ENCODE measurements at places on chromosomes 3 and 15.
A peak's percentile ranks its signal among the peaks of the same experiment; 100 is the strongest.

DNA sequence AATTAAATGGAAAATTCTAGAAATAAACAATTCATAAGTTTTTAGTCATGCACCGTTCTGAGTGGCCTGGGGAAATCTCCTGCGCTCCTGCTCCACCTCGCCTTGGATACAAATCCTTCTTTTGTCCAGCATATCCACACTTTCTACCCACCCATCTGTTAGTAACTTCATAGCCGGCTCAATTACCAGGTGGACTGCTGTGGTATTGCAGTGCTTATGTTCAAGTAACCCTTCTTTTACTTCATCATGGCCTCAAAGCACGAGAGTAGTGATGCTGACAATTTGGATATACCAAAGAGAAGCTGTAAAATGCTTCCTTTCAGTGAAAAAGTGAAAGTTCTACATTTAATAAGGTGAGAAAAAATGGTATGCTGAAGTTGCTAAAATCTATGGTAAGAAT lies 142.3 kb upstream of the CHL1 start:
- DNase-seq: no peak

- DNase-seq: peak; percentile 45
Observed at GRCh38 chr3:171789759-171790505, 20.4 kb downstream of the PLD1 start.

GRCh38 chr15:33326908-33327307 lies 16.1 kb downstream of the RYR3 start:
- no peak for DNase-seq

DNA sequence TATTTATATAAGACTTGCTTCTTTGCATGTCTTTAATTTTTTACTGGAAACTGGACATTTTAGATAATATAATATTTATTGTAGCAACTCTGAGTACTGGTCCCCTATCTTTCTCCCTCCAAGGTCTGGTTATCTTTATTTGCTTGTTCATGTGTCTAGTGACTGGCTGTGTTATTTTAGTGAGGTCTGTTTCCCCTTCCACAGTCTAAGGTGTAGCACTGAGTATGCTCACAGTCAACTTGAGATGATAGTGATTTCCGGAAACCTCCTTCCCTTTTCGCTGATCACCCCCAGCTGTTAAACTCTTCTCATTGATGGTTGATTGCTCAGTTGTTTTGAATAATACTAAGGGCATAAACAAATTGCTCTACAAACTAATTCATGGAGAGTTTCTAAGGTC lies 37.0 kb downstream of the PCNP start:
- no peak for DNase-seq

GRCh38 chr3:186825294-186825821 lies 17.2 kb upstream of the ADIPOQ start:
- peak; percentile 23 for DNase-seq

DNA sequence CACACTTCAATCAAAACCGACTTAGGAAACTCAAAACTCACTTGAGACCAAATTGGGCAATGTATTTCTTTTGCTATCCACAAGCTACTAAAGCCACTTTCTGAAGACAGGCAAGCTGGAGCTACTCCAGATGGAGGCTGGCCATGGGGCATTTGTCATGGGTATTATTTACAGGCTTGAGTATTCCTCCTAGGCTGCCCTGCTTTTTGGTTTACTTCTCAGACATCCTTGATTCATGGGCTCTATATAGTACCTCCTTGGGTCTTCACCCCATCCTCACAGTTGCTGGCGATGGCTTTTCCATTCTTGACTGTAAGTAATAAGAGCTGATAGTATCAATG lies 18.6 kb upstream of the SYNM start:
- peak; percentile 80 for DNase-seq

DNA sequence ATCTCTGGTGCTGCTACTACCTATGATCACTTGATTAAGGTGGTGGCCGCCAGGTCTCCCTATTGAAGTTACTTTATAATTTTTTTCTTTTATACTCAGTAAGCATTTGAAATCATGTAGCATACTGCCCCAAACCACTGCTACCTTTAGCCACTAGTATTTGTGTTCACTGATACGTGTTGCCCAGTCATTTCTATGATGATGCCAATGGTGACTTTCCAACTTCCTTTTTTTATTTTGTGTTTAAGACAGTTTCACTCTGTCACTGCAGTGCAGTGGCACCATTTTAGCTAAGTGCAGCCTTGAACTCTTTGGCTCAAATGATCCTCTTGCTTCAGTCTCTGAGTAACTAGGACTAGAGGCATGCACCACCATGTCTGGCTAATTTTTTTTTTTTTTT lies 598.2 kb downstream of the NAALADL2 start:
- no peak for DNase-seq

GRCh38 chr3:149271669-149272068 lies 50.0 kb upstream of the CP start:
- DNase-seq: no peak

DNA sequence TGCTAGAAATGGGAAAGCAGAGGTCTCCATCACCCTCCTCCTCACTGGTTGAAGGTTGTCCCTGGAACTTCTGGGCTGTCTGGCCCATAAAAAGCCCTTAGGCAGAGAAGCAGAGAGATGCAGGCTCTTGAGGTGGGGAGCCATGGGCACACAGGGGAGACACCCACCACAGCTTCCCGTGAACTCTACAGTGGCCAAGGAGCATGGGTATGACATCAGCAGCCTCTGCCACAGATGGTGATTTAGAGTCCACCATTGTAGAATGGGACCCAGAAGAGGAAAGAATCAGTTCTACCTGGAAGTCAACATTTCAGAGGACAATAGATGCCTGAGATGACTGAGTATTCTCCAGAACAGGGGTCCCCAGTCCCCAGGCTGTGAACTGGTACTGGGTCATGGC lies 105.6 kb upstream of the LRRN1 start:
- no peak for DNase-seq

GRCh38 chr3:46715507-46716175 lies 2.0 kb downstream of the PRSS50 start:
- no peak for DNase-seq

DNA sequence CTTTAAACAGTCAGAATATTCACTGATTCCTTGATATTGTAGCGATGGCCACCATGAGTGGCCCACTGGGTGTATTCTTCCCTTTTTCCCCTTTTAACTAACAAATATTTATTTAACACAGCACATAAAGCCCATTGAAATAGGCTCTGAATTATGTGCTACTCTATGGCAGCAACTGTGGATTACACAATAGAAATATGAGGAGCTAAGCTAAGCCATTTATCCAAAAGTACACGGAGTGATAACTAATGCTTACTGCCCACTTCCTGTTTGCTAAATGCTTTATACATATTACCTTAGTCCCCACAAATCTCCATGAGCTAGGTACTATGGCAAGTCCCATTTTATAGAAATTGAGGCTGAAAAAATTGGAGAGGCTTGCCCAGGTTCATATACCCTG lies 17.9 kb downstream of the ILDR1 start:
- no peak for DNase-seq

DNA sequence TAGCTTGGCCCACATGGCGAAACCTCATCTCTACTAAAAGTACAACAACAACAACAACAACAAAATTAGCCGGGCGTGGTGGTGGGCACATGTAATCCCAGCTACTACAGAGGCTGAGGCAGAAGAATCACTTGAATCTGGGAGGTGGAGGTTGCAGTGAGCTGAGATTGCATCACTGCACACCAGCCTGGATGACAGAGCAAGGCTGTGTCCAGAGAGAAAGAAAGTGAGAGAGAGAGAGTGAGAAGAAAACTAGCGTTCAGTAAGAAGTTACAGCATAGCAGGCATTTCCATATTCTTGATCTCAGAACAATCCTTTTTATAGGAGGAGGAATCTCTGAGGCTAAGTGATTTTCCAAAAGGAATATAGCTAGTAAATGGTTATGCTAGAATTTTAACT lies 1076.1 kb downstream of the AGBL1 start:
- no peak for DNase-seq

- no peak for DNase-seq
Observed at GRCh38 chr3:186477876-186478275, 66.3 kb downstream of the CRYGS start.

DNA sequence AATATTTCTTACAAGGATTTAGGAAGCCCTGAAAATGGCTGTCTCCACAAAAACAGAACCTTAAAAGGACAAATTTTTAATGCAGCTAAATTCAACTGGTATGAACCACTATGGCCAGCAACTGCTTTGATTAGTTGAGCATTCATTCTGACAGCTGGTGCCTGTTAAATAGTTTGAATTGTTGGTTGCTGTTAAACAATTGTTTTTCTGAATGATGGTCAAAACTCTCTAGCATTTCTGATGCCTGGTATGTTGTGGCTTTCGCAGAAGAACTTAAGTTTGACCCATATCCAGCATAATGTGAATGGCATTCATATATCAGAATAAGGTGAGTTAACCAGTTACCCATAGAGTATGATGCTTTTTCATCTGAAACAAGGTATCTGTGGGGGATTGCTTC lies 138.4 kb downstream of the MEIS2 start:
- DNase-seq: no peak

DNA sequence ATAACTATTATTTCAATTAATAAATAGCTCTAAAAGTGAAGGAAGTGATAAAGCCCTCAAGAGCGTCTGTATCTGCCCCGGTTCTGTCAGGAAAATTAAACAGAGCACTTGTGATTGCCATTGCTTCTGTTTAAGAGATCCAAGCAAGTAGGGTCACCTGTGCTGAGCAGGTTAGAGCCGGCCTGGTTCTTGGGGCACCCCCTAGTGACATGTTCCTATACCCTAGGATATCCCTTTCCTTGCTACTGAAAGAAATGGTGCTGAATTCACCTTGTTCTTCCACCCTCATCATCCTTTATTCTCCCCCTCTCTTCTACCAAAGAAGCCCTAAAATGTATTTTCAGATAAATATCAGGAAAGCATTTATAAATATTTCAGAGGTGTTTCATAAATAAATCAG lies 323.5 kb downstream of the RORA start:
- no peak for DNase-seq

- DNase-seq: no peak
Observed at GRCh38 chr15:49895347-49896223, 223.4 kb downstream of the ATP8B4 start.

DNA sequence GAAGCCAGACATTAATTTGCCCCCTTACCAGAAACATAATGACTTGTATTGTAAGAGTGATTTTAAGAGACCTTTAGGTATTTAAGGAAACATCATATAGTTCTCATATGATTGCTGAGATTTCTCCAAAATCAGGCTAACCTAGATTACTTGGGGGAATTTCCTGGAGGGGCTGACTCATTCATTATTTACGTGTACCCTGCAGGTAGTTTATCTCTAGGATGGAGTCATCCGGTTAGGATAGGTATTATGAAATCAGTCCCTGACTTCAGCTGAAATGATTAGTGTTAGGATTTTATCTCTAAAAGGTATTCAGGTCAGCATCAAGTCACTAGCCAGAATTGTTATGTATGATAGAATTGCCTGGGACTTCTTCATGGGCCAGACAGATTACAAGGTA lies 97.5 kb downstream of the TCF12 start:
- DNase-seq: no peak

DNA sequence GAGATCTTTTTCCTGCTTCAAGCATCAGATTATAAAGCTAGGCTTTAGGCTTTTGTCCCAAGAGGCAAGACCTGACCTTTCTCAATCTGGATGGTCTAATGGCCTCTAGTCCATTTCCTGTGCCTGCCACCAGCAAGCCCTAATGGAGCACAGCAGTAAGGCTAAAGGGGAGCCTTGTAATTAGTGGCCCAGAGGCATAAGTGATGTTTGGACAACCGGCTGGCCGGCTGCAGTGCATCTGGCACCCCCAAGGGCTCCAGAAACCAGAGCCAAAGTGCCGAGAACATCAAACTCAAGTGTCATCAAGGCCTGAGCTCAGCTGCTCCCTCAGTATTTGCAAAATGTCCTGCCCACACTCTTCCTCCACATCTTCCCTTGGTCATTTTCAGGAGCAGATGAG lies 31.9 kb upstream of the RTP4 start:
- no peak for DNase-seq

DNA sequence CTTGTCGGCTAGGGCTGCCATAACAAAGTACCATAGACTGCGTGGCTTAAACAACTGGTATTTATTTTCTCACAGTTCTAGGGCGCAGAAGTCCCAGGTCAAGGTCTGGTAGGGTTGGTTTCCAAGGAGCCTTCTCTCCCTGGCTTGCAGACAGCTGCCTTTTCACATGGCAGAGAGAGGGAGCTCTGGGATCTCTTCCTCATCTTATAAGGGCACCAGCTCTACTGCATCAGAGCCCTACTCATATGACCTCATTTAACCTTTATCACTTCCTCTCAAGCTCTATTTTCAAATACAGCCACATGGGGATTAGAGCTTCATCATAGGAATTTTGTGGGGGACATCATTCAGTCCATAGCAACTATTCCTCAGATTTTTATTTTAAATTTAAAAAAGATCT lies 17.6 kb upstream of the PAQR9 start:
- DNase-seq: no peak

GRCh38 chr3:172341482-172342059 lies 106.7 kb downstream of the GHSR start:
- peak; percentile 84 for DNase-seq

DNA sequence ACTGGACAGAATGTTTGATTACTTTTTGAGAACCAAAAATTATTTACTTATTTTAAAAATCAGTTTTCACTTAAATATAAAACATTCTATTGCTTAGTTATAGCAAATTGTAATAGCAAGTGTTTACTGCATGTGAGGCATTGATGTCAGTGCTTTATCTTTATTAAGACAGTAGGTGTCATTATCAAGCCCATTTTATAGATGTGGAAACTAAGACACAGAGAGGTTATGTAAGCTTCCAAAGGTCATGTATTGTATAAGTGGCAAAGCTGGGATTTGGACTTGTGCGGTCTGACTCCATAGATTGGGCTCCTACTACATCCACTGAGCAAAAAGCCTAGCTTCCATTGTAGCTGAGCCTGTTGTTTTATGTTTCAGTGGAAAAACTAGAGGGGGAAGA lies 17.6 kb downstream of the ZNF589 start:
- DNase-seq: no peak

DNA sequence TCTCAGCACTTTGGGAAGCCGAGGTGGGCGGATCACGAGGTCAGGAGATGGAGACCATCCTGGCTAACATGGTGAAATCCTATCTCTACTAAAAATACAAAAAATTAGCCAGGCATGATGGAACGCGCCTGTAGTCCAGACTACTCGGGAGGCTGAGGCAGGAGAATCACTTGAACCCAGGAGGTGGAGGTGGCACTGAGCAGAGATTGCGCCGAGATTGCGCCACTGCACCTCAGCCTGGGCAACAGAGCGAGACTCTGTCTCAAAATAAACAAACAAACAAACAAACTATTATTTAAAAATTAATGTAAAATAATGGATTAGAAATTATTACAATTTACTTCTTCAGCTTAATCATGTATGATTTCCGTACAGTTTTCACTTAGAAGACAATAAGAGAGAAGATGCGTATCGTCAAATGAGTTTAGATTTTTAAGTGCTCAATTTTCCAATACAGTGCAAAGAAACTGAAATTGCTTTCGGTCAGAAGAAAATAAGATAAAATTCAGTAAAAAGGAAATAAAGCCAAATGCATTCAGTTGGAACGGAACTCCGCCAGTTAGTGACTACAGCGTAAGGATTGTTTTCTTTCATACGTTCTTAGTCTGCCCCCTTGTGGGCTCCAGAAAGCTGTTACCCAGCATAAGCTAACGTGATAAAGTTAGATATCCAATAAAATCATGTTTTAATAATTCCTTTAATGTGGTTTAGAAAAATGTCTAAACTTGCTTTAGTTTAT lies 24.8 kb downstream of the AADAC start:
- DNase-seq: peak; percentile 91

- DNase-seq: peak; percentile 21
Observed at GRCh38 chr3:43997788-43998369, 243.8 kb upstream of the TOPAZ1 start.

GRCh38 chr3:106534206-106534605 lies 665.4 kb upstream of the CBLB start:
- no peak for DNase-seq

GRCh38 chr3:88986834-88987233 lies 120.6 kb upstream of the EPHA3 start:
- DNase-seq: no peak
